ENCODE measurements at places on chromosomes 5 and 9.

DNA sequence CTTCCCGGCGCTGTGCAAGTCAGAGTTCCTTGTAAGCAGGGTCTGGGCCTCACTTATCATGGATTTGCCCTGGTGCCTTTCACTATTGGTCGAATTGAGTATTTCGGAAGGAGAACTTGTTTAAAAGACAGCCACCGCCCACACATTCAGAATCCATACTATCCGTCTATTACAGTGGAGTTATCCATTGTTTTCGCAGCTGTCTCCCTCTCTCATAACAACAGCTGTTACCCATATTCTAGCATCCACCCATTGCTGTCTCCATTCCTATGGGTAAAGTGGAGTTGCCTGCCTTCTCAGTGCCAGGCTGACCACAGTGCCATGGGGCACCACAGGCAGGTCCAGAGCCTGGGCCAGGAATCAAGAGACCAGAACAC lies 20.2 kb downstream of the FAXDC2 start:
- DNase-seq: no peak

DNA sequence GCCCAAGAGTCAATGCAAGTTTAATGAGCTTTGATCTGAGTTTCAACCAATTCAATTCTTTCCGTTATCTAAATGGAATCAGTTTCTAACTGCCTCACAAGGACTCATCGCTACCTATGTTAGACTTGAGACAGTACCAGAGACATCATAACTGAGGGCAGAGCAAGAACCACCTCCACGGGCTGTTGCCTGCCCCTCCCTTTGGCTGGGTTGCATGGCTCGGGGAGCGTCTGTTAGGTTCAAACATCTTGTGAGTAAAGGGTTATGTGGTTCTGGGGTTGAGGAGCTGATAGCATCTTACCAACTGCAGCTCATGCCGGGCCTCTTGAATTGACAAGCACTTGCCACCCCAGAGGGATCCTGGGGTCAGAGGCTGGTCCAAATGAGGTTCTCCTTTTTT lies 457.9 kb downstream of the ENC1 start:
- no peak for DNase-seq

DNA sequence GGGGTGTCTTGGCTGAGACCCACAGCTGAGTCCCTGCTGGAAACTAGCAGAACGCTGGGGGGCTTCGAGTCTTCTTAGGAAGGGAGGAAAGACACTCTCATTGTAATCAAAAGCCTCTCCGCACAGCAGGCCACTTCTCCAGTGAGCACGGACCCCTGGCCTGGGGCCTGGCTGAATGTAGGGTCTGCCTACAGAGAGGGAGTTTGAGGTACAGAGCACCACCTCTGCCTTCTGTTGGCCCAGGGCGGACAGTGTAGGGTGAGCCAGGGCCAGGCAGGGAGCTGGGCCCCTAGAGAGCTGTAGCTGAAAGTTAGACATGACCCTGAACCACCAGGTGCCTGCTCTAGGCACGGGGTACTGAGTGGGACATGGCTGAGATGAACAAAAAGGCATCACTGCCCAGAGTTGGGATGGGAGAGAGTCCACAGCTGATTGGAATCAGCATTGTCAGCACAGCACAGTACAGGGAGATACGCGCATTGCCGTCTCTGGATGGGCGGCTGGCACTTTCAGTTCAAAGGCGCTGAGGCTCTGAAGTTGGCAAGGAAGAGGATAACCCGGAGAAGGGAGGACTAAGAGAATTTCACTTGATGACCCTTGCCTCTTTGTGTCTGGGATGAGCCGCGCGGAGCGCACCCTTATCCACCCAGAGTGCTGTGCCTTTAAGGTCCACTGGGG lies 363 bp upstream of the SLC25A48 start:
- DNase-seq: no peak

DNA sequence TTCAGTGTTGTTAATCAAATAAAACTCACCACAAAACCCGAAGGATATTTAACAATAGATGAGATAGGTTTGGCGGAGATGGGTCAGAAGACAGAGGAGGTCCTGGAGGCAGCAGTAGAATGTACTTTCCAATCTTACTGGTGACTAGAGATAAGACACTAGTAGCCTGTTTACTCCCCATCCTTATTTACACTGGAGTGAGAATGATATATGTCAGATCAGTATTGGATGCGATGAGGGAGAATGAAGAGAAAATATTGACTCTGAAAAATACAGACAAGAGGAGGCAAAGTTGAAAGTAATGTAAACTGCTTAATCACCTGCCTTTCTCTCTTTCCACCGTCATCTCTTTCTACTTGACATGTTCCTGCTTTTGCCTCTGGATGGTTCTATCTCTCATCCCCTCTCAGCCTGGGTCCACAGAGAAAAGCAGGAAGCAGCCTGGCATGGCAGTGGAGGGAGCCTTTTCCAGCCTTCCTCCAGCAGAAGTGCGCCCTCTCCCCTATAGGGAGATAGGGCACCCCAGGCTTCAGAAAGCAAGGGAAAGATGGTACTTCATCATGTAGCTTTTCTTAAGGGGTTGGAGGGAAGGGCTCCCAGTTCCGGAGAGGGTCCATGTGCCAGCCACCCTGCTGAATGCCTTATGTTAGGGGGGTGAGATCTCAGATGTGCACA lies 11.1 kb downstream of the PALM2AKAP2 start:
- no peak for DNase-seq

GRCh38 chr5:149152317-149152746 lies 11.0 kb downstream of the ABLIM3 start:
- no peak for DNase-seq

- no peak for DNase-seq
Observed at GRCh38 chr9:125608489-125609224, 98.4 kb downstream of the MAPKAP1 start.

DNA sequence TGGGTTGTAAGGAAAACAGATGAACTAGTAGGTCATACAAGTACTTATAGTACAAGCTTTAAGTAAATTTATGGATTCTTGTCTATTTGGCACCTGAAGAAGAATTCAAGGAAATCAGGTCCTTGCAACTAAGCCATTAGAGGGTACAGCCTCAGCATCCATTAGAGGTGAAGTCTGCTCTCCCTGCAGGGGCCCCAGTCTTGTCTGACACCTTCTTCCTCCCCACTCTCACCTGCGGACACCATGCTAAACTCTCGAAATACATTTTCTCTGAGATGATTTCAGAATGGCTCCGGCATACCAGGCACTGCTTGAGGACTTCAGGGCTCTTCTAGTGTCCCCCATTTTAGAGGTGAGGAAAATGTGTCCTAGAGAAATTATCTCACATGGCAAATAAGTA lies 137.9 kb downstream of the GNAQ start:
- DNase-seq: no peak

DNA sequence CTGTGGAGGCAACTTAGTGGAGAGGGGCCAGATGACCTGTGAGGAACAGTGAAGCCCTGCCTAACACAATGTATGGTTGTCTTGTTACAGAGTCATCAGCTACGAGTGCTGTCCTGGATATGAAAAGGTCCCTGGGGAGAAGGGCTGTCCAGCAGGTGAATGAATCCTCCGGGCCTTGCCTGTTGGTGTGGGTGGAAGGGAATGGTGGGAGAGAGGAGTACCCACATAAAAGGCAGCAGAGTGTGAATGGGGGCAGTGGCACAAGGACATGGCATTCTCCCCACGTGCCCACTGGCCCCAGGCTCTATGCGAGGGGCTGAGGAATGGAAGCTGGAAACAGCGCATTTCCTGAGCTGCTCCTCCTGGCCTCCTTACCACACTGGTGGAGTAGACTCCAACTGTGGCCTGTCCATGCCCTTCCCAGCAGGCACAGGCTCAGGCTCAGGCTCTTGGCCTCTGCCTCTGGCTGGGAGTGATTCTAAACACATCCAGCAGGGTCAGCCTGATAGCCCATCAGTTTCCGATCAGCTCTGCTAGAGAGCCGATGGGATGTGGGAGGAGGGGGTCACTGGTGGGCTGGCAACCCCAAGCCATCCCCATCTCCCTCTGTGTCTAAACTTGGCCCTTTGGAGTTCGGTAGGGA lies 15.3 kb downstream of the TGFBI start:
- no peak for DNase-seq

GRCh38 chr9:107636571-107637381 lies 147.2 kb upstream of the KLF4 start:
- no peak for DNase-seq

GRCh38 chr5:131523500-131524185 lies 111.4 kb downstream of the RAPGEF6 start:
- DNase-seq: no peak

DNA sequence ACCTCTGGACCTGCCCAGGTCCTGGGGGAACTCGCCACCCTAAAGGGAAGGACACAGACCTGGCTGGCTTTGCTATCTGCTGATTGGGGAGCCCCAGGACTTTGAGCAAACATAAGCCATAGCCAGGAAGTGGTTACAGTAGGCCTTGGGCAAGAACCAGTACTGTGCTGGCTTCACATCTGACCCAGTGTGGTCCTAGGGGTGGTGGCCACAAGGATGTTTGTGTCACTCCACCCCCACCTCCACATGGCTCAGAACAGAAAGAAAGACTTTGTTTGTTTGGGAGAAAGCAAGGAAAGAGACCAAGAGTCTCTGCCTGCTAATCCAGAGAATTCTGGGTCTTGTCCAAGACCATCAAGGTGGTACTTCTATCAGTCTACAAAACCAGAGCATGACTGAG lies 334.2 kb downstream of the SPOCK1 start:
- DNase-seq: no peak

- no peak for DNase-seq
Observed at GRCh38 chr9:110157823-110158664, 49.9 kb downstream of the C9orf152 start.

DNA sequence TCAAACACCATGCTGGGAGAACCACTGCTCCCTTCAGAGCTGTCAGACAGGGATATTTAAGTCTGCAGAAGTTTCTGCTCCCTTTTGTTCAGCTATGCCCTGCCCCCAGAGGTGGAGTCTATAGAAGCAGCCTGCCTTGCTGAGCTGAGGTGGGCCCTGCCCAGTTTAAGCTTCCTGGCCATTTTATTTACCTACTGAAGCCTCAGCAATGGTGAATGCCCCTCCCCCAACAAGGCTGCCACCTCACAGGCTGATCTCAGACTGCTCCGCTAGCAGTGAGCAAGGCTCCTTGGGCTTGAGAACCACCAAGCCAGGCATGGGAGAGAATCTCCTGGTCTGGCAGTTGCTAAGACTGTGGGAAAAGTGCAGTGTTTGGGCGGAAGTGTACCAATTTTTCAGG lies 205.5 kb upstream of the PTGER4 start:
- no peak for DNase-seq

- no peak for DNase-seq
Observed at GRCh38 chr9:134069480-134070399, 1.9 kb upstream of the BRD3 start.

DNA sequence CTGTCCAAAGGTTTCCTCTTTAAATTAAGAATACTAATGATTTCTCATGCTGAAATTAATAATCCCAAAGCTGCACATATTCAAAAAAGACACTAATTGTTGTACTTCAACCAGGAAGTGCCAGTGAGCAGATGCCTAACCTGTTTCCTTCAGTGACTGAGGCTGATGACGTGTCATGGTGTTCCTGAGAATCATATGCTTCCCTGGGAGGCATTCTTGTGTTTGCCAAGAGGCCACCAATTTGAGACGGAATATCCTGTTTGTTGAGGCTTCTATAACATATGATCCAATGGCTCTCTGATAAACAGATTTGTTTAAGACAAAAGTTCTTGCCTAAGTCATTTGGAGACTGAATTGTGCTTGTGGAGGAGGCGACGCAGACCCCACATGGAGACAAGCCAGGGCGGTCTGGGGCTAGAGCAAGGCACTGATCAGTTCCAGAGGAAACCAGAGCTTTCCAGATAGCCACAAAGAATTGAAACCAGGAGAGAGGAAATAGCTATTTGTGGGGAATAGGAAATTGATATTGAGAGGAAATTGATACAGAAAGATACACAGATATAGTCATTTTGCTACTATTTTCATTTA lies 66.4 kb upstream of the ZNF608 start:
- no peak for DNase-seq

GRCh38 chr5:99929067-99929805 lies 605.9 kb upstream of the FAM174A start:
- no peak for DNase-seq

- no peak for DNase-seq
Observed at GRCh38 chr9:105073147-105073546, 145.2 kb upstream of the ABCA1 start.

- DNase-seq: no peak
Observed at GRCh38 chr5:126519637-126520592, 75.1 kb downstream of the ALDH7A1 start.

GRCh38 chr9:31671011-31671410 lies 713.4 kb upstream of the ACO1 start:
- no peak for DNase-seq

DNA sequence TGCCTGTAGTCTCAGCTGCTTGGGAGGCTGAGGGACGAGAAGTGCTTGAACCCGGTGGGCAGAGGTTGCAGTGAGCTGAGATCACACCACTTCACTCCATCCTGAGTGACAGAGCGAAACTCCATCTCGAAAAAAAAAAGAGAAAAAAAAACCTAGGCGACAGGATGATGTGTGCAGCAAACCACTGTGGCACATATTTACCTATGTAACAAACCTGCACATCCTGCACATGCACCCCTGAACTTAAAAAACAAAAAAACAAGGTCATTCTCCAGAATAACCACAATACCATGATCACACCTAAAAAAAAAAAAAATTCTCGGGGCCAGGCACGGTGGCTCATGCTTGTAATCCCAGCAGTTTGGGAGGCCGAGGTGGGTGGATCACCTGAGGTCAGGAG lies 7.5 kb upstream of the DOLPP1 start:
- no peak for DNase-seq

- no peak for DNase-seq
Observed at GRCh38 chr9:11088821-11089374, 476.1 kb upstream of the PTPRD start.

- no peak for DNase-seq
Observed at GRCh38 chr5:169548315-169548714, 35.3 kb upstream of the SPDL1 start.

- DNase-seq: no peak
Observed at GRCh38 chr5:98069876-98070512, 703.5 kb upstream of the RGMB start.

- DNase-seq: no peak
Observed at GRCh38 chr5:37436146-37436934, 57.2 kb downstream of the WDR70 start.

- DNase-seq: no peak
Observed at GRCh38 chr5:180396926-180397325, 43.8 kb upstream of the GFPT2 start.

DNA sequence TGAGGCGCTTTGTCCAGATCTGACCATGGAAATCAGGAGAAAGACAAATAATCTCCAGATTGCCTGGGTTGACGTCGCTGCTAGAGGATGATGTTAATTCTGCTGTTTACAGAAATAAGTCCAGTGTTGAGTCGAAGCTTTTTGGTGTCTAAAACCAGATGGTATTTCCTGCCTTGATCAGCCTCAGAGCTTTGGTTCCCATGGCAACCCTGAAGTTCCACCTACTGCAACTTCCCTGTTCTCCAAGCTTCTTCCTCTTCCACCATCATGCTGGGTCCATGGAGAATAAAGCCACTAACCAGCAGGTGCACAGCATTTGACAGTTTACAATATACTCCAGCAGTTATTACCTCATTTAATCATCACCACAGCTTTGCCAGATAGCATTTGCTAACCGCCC lies 18.0 kb upstream of the GABBR2 start:
- no peak for DNase-seq

All from AG04449 (cell line).